ENCODE measurements at places on chromosomes 5 and 9.

DNA sequence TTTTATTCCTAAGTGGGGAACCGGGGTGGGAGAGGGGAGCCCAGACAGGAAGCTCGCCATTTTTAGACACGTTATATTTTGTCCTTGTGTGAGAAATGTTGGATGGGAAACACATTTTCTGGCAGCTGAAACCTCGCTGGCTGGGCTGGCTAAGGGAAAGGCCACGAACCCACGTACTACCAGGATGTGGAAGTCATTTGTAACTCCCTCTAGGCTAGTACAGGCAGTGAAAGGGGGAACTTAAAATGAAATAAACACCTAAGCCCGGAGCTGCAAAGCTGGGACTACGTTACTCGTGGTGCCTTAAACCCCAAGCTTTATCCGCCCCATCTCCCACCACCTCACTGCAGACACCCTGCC lies 42.5 kb downstream of the TMEM174 start:
- DNase-seq = no peak

DNA sequence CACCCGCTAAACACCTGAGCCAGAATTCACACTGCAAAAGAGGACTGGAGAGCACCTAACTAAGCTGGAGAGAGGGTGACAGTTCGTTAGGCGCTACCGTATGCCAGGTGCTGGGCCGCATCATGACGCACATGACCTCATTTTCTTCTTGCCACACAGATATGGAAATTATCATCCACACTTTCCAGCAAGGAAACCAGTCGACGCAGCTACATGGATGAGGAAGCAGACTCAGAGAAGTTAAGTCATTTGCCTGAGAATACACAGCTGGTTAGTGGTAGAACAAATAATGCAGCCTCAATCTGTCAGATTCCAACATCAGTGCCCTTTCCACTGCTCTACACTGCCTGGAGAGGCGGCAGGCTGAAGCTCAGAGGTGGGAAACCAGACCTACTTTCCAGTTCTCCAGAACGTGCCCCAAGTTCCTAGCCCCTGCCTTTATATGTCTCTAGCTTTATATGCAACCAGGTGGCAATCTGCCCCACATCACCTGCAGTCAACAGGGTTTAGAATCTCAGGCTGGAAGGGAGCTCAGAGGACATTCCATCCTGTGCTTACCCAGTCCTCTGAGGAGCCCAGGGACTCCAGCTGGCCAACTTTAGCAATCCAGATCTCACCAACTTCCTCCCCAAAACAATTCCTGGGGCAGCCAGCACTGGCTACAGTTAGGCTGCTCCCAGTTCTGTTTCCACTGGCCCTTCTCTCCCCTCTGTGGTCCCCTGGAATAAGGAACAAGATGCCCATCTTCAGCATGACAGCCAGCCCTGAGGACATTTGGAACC lies 8.8 kb downstream of the TNIP1 start:
- DNase-seq = no peak

DNA sequence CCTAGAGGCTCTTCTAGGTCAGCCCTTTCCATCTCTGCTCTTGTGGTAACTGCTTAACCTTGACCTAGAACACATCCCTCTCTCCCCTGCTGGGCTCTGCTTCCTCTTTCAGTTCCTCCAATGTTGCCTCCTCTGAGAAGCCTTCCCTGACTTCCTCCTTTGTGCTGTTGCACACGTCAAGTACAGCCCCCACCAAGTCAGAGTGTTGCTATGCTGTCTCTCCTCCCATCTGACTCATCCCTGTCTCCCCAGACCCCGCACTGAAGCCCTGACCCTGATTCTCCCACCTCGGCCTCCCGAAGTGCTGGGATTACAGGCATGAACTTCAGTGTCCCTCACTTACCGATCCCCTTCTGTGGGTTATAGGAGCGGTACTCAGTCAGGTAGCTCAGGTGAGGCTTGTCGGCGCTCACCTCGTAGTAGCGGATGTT lies 10.4 kb upstream of the TRIM14 start:
- DNase-seq = no peak

- no peak for DNase-seq
Observed at GRCh38 chr9:125436613-125437443, 175.2 kb downstream of the GAPVD1 start.

GRCh38 chr5:127079994-127080491 lies 6.7 kb upstream of the C5orf63 start:
- no peak for DNase-seq

GRCh38 chr5:64665243-64665642 lies 25.1 kb upstream of the SHISAL2B start:
- DNase-seq = no peak

DNA sequence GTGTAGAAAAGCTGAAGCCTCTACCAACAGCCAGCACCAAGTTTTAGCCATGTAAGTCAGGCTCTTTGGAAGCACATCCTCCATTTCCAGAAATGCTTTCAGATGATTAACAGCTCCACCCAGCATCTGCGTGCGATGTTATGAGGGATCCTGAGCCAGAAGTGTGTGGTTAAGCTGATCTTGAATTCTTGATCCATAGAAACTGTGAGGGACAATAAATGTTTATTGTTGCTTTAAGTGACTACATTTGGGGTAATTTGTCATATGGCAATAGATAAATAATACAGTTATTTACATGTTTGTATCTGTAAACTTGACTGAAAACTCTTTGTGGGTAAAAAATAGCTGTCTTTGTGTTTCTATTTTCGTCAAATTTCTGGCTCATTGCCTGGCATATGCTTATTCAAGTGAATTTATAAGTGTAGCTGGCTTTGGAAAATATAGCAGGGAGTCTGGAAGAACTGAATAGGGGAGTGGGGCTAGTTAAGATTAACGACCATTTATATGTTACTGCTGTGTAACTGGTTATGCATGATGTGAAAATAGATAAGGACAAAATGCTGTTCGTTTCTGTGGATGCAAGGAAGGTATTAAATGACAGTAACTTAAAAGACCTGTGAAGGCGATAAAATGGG lies 234.1 kb downstream of the LRRC70 start:
- no peak for DNase-seq

GRCh38 chr5:159058716-159059636 lies 40.7 kb downstream of the EBF1 start:
- no peak for DNase-seq

GRCh38 chr9:71816916-71817451 lies 48.7 kb upstream of the CEMIP2 start:
- DNase-seq = no peak

DNA sequence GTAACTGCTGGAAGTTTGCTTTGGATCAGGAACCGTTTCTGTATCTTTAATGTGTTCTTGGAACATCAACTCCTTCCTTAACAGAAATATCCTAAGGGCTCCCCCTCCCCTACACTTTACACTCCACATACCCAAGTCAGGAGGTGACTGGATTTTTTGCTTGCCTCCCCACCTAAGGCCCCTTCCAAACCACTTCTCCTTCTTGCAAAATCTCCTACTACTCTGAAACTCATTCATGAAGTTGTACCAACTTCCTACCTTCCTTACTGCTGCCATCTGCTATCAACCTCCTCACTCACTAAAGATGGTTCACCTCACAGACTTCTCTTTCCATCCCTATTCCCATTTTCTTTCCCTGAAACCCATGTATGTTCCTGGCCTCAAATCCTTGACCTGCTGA lies 16.1 kb downstream of the TXN start:
- no peak for DNase-seq

DNA sequence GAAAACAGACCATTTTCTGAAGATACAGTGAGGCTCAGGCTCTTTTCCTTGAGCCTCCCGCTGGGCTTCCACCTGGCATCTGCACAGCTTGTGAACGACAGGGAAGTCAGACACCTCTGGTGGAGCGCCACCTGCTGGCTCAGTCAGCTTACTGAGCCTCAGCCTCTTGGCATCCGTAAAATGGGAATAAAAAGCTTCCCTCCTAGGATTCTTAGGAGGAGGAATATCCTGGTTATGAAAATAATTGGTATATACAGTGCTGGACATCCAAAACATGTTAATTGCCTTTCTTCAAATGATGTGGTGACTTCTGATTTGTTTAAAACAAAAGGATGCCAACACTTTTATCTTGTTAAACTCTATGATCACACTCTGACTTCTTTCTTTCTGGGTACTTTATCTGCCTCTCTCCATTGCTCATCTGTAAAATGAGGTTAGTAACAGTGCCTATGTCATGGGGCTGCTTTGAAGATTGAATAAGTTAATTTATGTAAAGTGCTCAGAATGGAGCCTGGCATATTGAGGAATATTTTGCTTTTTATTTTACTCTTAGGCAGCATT lies 67.5 kb downstream of the MAMDC2 start:
- DNase-seq = peak; percentile 65

DNA sequence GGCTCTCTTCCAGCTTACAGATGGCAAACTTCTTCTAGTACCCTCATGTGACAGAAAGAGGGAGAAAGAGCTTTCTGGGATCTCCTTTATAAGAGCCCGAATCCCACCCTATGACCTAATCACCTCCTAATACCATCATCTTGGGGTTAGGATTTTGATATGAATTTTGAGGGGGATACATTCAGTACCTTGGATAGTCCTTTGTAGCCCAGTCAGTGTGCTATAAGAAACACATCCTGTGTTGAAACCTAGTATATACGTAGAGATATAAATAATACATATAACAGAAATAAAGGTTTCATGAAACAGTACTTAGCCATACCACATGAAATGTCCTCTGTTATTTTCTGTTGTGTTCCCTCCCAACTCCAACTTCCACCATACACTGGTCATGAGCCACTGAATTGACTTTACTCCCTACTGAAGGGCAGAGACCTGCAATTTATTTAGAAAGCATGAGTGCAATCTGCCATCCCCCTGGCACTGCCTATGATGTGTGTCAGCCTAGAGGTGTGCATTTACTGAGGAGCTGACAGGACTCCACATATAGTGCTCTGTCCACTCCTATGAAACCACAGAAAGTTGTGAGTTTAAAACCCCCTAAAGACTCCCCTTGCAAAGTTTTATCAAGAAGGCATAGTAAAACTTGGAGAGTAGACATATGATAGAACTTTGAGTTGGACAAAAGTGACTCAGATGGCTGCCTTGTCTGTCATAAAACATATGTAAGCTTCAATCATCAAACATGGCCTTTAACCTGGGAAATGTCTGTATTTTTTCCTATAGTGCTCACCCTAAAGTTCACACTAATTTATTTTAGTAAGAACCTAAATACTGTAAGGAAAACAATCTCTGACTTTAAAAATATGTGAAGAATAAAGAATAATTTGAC lies 12.8 kb downstream of the PIP5K1B start:
- DNase-seq = no peak

- DNase-seq = no peak
Observed at GRCh38 chr5:135269199-135269598, 129.8 kb downstream of the MACROH2A1 start.

DNA sequence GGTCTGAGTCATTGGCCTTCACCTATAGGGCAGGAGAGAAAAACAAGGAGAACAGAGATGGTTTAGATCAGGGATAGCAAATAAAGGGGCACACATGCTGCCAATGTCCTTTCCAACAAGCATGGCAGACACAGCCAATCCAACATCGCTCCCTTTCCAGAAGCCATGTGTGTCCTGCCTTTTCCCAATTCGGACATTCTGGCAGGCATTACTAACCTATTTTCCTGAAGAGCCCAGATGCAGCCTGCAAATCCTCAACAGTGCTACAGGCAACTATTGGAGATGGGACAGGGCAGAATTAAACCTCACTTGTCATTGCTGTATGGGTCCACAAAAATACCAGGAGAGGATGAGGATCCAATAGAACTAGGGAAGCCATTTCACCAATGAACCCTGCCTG lies 12.8 kb downstream of the PCDH1 start:
- DNase-seq = no peak

GRCh38 chr5:128667152-128667551 lies 129.1 kb upstream of the FBN2 start:
- DNase-seq = no peak

Measured in activated T-cell treated with anti-CD3 and anti-CD28 coated beads, Interleukin-2, amount 50 U/mL, for 24 hours (primary cell).